ENCODE measurements at places on chromosomes 7 and 10.
A peak's percentile ranks its signal among the peaks of the same experiment; 100 is the strongest.

DNA sequence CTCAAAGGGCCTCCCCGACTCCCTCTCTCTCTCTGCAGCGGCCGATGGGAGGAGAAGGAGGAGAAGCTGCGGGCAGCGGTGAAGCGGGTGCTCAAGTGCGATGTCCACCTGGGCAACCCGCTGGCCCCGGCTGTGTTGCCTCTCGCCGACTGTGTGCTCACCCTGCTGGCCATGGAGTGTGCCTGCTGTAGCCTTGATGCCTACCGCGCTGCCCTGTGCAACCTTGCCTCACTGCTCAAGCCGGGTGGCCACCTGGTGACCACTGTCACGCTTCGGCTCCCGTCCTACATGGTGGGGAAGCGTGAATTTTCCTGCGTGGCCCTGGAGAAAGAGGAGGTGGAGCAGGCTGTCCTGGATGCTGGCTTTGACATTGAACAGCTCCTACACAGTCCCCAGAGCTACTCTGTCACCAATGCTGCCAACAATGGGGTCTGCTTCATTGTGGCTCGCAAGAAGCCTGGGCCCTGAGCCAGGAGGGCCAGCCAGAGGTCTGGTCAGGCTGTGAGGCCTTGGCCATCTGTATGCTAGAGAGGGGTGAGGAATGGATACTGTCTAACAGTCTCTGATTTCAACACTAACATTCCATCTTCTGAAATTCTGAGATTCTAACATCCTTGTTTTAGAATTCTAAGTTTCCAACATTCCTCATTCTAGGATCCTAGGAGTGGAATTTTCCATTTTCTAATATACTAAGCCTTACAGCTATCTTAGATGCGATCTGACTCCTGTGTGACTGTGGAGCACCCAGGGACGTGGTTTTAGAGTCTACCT, 3.6 kb downstream of the INMT start:
- no peak for DNase-seq

DNA sequence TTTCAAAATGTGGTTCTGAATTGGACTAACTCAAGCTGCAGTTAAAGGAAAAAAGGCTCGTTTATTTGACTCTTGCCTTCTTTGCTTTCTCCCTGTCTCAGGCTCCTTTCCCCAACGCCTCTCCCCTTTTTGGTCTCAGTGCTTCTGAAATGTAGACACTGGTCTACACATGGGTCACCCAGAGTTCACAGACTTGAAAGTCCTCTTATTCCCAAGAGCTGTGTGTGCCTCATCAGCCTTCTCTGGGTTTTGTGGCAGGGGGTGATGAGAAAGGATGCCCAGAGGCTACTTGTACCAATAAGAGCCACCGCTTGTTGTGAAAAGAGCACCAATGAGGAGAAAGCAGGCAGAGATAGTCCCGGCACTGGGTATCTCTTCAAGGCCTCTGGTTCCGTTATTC, 125.7 kb downstream of the BICC1 start:
- DNase-seq, result no peak

- DNase-seq, result no peak
Observed at GRCh38 chr7:124440081-124440480, 325.5 kb downstream of the GPR37 start.

DNA sequence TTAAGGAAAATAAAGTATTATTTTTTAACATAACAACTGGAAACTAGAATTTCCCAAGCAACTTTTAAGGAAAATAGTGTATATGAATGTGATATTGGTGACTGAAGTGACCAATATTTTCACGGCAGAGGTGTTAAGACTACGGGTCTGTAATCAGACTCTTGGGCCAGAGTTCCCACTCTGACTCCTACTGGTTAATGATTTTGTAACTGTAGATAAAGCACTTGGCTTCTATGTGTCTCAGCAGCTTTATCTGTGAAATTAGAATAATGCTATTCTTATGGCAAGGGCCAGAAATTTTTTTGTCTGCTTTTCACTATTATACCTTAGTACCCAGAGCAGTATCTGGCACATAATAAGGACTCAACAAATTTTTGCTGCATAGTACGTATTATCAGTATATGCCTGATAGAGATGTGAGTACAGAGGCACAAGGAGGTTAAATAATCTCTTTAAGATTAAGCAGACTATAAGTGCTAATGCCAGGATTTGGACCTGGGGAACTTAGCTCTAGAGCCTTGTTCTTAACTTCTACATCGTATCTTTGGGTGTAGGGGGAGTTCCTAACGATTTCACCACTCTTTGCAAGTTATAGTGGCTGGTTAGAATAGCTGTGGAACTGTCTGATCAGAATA, 186.1 kb upstream of the SLC26A5 start:
- no peak for DNase-seq

- DNase-seq, result no peak
Observed at GRCh38 chr10:48383393-48383792, 76.9 kb downstream of the MAPK8 start.

GRCh38 chr7:69895446-69895845, 297.2 kb downstream of the AUTS2 start:
- no peak for DNase-seq

GRCh38 chr10:19764111-19764510, 52.1 kb upstream of the PLXDC2 start:
- DNase-seq, result no peak

- no peak for DNase-seq
Observed at GRCh38 chr7:125599387-125599786, 669.8 kb upstream of the POT1 start.

GRCh38 chr10:121337427-121337826, 260.8 kb downstream of the FGFR2 start:
- DNase-seq, result no peak

DNA sequence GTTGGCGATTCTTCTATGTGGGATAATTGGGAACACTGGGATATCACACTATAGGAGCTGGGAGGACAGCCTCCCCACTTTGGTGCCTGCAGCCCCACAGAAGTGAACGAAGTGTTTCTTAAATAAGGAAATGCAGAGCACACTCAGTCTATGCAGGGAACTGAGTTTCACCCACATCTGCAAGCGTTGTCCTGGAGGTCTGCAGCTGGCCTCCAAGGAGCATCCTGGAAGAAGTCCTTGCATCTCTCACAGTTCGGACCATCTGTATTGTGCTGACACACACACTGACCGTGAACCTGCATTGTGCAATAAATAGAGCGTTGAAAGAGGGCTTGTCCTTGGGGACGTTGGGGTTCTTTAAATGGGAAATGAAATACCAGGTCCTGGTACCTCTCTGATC, 25.8 kb downstream of the LAMB4 start:
- DNase-seq, result peak; percentile 59

GRCh38 chr7:80537091-80537490, 25.2 kb upstream of the GNAT3 start:
- peak; percentile 15 for DNase-seq

GRCh38 chr10:13502380-13502779, 26.4 kb downstream of the BEND7 start:
- no peak for DNase-seq

- DNase-seq, result peak; percentile 56
Observed at GRCh38 chr7:31192986-31193385, 140.9 kb downstream of the ADCYAP1R1 start.

DNA sequence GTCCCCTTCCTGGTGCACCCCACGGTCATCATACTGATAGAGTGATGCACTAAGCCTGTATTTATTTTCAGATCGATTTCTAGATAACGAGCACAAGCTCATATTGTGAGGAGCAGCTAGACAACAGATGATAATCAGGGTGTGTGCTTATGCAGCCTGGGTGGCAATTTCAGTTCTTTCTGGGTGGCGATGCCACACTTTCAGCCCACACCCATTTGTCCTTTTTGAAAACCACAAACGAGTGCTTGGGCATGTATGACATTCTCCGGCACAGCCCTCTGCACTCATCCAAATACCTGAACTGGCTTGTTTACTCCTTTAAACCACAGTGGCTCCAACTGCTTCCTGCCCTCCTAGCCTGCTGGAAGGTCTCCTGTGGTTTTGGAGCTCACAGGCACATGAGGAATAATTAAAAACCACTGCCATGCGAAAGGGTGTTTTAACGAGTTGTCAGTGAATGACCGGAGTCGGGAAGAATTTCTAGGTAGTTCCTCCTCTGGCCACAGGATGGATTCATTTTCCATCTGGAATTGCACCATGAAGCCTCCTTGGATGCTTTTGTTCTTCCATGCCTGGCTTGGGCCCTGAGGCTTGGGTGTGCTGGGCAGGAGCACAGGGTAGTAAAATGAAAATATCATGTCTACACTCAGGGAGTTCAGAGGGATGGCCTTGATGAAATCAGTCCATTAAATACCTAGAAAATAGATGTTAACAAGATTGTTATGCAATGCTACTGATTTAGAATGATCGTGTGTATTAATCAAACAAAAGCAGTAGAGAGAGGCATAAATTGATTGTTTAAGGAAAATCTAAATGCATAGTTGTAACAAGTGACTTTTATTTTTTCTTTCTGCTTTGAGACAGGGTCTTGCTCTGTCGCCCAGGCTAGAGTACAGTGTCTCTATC, 52.4 kb upstream of the ITGB1 start:
- DNase-seq, result no peak

DNA sequence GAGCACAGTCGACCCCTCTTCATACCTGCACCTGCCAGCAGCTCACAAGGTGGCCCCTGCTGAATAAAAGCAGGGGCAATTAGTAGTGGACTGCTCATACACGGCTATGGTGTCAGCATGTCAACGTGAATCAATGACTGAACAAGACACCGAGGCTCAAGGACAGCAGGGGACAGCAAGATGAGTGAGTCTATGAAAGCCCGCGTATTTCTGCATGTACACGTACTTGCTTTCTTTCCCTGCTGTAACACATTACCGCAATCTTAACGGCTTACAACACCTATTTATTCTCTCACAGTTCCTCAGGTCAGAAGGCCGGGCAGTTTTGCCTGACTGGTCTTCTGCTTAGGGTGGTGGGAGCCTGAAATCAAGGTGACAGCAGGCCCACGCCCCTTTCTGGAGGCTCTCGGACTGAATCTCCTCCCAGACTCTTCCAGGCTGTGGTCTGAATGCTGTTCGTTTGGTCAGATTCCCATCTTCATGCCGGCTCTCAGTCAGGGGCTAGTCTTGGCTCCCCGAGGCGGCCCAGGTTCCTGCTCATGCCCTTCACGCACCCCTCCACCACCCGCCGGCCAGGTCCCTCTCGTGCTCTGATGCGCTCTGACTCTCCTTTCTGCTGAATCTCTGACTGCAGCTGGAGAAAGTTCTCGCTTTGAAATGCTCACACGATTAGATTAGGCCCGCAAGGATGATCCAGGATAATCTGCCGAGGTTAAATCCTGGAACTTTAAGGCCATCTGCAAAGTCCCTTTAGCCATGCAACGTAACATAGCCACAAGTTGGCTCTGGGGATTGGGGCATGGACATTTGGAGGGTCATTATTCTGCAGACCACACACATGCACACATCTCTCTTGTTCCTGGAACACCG, 7.8 kb upstream of the PPP2R2D start:
- DNase-seq, result no peak

- no peak for DNase-seq
Observed at GRCh38 chr7:66301249-66301648, 96.1 kb downstream of the TPST1 start.

- no peak for DNase-seq
Observed at GRCh38 chr10:91050371-91051034, 129.6 kb upstream of the ANKRD1 start.

DNA sequence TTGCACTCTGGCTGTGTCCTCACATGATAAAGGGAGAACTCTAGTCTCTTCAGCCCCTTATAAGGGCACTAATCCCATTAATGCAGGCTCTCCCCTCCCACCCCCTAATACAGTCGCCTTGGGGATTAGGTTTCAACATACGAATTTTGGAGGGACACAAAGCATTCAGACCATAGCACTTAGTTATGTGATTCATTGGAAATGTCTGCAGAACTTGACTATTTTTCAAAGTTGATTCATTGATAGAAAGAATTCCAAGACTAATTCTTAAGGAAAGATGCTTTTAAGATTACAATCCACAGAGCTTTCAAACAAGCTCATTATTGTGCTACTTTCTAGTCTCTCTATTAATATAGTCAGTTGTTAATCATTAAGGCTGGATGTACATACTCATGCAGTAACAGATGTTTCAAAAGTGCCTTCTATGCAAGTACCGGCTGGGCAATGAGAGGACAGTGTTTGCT, 85.3 kb upstream of the RPA3 start:
- DNase-seq, result no peak

GRCh38 chr7:145263886-145264285, 428.0 kb upstream of the TPK1 start:
- no peak for DNase-seq

- DNase-seq, result peak; percentile 70
Observed at GRCh38 chr7:40232242-40232893, 97.6 kb downstream of the SUGCT start.

DNA sequence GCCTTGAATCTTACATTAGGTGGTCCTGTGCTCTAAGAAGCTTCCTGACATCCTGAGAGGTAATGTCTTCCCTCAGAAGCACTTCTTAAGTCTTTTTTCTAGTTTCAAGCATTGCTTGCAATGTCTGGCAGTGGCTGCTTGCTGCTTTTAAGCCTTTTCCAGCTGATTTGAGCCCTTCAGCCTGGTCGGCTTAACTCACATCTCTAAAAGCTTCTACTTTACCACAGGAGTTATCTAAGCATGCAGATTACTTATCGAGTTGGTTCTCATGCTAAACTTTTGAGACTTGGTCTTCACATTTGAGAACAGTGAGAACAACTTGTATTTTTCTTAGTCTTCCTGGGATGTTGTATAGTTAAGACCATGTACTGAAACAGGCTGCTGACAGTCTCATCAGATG, 3.9 kb downstream of the LRMDA start:
- DNase-seq, result no peak

DNA sequence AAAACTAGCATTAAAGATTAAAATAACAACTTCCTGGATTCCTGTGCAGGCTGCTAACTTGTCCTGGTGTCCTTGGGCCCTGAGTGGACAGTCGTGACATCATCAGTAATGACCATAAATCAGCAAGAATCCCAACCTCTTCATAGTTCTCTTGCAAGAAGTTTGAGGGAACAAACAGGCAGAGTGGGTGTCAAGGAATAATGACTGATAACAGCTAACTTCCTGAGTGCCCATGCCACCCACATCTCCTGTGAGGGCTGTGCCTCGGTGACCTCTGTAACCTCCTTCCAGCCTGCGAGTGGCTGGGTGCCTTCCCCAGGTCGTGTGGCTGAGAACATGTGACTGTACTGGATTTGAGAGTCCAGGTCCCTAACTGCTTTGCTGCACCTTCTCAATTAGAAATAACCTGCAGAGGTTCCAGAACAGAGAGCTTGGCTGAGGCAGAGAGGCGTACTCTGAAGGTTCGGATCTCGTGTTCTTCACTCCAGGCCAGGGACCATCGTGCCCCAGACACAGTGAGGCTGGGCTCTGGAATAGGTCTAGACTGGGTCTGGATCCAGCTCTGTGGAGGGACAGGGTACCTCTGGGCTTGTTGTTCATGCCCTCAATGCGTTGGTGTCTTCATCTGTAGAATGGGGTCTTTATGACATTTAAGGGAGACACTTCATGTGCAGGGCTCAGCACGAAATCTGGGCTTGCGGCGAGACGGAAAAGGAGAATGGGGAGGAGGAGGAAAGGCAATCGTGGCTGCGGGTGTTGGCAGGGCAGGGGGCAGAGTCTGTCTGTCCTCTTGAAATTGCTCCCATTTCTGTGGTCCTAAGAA, 313.1 kb upstream of the ZNF32 start:
- DNase-seq, result no peak

Data from NB4 (cell line).